ENCODE measurements at places on chromosomes 11 and 22.

- DNase-seq = no peak
Observed at GRCh38 chr11:113572136-113572735, 97.0 kb upstream of the DRD2 start.

DNA sequence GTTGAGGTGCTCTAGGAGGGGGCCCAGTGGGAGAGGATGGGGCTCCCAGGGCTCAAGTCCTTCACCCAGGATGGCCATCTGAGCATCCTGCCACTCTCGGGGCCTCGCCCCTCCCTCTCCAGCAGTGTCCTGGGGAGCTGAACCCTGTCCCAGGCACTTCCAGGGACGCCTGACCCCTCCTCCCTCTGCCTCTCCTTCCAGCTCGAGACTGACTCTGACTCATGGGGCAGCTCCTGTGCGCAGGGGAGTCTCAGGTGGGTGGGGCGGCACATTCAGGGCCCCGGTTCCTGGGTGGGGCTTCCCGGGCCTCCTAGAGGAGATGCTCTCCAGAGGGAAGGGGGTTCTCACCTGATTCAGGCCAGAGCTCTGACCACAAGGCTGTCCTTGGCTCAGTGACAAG is 77.1 kb upstream of the IGLL5 start:
- no peak for DNase-seq

DNA sequence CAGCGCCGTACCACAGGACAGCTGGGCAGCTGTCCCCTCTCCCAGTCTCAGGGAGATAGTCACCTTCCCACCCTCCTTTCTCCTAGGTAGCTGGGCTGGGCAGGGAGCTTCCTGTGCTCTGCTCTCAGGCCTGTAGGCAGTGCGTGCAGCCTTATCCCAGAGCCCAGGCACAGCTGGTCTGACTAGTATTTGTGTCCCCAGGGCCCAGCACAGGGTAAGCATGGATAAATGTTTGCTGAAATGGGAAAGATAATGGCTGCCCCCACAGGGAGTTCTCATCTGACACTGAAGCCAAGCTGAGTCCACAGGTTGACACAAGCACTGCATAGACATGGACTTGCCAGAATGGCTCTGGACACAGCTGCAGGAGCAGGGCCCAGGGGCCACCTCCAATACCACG is 9.8 kb downstream of the SLC15A3 start:
- DNase-seq = no peak

DNA sequence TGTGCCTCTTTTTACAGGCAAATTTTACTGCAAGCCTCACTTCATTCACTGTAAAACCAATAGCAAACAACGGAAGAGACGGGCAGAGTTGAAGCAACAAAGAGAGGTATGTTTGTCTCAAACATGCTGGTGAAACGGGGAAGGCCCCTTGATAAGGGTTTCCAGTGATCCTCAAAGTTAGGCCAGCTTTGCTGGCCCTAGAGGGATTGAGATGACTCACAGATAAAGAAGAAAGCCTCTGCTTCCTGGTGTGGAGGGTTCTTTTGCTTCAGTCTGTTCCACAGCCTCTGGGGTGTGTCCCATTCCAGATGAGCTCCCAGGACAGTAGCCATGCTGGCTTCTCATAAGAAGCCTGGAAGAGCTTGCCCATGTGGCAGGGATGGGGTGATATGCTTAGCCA is 118.9 kb upstream of the PARVA start:
- no peak for DNase-seq

DNA sequence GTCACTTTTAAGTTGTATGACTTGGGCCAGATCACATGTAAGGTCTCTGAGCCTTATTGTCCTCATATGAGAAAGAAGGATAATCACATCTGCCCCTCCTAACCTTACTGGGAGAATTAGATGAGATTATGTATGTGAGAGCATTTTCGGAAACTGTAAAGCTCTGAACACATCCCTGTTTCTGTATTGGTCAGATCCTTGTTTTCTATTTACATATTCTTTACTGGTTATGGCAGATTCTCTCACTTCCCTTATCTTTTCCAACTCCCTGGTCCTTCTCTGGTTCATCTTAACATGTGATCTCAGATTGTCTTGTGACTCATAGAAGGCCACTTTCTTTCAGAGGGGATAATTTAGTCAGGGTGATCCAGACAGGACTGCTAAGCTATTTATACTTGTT is 41.8 kb downstream of the CCDC81 start:
- DNase-seq = no peak

GRCh38 chr11:45021692-45022141 is 71.0 kb upstream of the TP53I11 start:
- DNase-seq = no peak

- DNase-seq = no peak
Observed at GRCh38 chr11:74902342-74902741, 46.5 kb downstream of the XRRA1 start.

- no peak for DNase-seq
Observed at GRCh38 chr22:43240614-43241013, 53.7 kb upstream of the TTLL12 start.

Measured in Kasumi-1 (cell line).